ENCODE measurements at places on chromosomes 12 and 14.

- peak; percentile 97 for DNase-seq
Measured at GRCh38 chr12:114868995-114869834, 185.2 kb upstream of the TBX3 start.

DNA sequence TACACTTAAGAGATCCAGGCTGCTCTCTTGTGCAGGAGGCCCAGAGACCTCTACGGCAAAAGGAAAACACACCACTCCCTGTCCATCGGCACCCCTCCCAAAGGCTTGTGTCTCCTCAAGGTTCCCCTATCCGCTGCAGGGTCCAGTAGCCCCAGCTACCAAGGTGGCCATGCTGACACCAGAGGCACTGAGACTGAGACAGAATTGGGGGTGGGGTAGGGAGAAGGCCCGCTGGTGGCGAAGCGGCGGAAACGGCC, 590 bp downstream of the DDIT3 start:
- DNase-seq, result no peak

DNA sequence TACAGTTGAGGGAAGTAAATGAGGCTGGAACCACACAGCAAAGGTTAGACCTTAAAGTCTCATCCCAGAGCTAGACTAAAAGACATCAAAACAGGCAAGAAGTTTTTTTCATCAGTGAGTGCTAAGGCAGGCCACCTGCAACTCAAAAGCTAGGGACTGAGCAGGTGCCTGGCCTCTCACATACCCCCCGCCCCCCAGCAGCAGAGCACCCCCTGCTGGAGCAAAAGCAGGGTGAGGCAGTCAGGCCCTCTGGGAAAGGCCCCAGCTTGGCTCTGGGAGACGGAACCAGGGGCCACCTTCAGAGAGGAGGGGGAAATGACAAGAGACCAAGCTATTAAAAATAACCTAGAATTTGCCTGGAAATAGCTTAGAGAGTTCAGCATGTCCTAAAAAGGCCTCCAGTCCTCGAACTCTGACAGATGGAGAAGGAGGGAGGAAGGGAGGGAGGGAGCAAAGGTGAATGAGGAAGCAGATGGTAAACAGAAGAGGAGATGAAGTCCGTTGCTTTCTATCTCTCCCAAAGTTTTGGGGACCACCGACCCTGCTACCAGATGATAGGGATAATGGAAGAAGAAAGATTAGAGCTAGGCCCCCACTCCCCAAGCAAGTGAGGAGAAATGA, 1.8 kb downstream of the ITGA7 start:
- DNase-seq, result no peak

GRCh38 chr12:30515351-30515750, 180.3 kb downstream of the IPO8 start:
- DNase-seq, result peak; percentile 1

DNA sequence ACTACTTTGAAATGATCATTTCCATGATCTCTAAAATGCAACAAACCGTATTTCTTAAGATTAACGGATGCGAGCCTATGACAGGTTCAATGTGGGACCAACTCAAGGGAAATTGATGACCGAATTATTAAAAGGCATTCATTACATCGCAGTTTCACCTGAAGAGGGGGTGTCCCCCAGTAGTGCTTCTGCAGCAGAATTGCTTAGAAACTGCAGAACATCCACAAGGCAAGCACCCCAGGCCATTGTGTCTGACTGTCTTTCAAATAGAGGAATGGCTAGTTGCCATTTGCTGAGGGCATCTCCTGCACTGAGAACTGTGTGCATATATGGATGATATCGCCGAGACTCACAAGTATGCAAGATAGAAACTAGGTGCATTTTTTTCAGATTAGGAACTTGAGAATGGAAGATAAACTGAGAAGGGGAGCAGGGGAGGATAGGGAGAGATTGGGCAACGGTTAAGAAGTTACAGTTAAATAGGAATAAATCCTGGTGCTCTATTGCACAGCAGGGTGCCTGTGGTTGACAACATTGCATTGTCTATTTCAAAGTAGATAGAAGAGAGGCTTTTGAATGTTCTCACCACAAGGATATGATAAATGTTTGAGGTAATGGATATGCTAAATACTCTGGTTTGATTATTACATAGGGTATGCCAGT, 234.3 kb upstream of the PLEKHG7 start:
- DNase-seq, result no peak

GRCh38 chr12:102917026-102917787, at the start of gene PAH:
PAH (minus strand) TSS chr12:102917244; CDS start chr12:102917130, 114 bp downstream.
- DNase-seq, result no peak

GRCh38 chr12:53694756-53695151, 18.9 kb upstream of the ATP5MC2 start:
- DNase-seq, result no peak
